ENCODE measurements at places on chromosomes 12 and 14.

DNA sequence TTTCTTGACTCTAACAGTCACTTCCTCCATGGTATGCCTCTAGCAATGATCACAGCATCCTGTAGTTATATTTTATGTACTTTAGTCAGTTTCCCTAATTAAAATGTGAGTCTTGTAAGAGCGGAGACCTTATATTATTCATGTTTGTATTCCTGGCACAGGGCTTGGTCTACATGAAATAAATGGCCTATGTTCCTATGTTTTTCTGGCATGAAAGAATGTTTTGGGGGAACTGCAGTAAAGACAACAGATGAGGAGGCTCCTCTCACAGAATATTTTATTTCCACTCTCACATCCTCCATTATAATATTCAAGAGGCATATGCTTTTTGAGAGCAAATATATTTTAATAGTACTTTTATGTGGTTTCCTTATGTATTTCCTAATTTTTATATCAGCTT, 429.8 kb upstream of the PDE3A start:
- DNase-seq = no peak

GRCh38 chr12:31687101-31687527, 27.6 kb downstream of the ETFBKMT start:
- DNase-seq = no peak

- no peak for DNase-seq
Observed at GRCh38 chr12:72369423-72369959, 97.3 kb downstream of the TRHDE start.

GRCh38 chr14:70828188-70828587, 18.9 kb upstream of the MAP3K9 start:
- no peak for DNase-seq

- no peak for DNase-seq
Observed at GRCh38 chr12:122827258-122827657, 8.0 kb upstream of the HIP1R start.

GRCh38 chr14:61033855-61034254, 52.8 kb downstream of the SLC38A6 start:
- no peak for DNase-seq

GRCh38 chr12:4908684-4909409, 858 bp upstream of the KCNA1 start:
- peak; percentile 15 for DNase-seq

DNA sequence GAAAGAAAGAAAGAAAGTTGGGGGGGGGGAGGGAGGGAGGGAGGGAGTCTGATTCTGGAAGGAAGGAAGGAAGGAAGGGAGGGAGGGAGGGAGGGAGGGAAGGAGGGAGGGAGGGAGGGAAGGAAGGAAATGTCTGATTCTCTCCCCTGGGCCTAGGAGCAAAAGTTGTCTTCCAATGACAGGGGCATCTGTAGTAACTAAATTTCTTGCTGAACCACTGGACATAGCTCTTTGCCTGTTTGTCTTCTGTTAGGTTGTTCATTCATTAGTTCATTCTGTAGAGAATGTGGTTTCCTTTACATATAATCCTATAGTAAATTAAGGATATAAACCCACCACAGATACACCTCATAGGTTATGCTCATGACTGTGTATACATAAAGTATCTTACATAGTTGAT, 59.9 kb downstream of the GPR68 start:
- no peak for DNase-seq

- peak; percentile 94 for DNase-seq
Observed at GRCh38 chr12:95102916-95103671, 29.7 kb upstream of the NR2C1 start.

DNA sequence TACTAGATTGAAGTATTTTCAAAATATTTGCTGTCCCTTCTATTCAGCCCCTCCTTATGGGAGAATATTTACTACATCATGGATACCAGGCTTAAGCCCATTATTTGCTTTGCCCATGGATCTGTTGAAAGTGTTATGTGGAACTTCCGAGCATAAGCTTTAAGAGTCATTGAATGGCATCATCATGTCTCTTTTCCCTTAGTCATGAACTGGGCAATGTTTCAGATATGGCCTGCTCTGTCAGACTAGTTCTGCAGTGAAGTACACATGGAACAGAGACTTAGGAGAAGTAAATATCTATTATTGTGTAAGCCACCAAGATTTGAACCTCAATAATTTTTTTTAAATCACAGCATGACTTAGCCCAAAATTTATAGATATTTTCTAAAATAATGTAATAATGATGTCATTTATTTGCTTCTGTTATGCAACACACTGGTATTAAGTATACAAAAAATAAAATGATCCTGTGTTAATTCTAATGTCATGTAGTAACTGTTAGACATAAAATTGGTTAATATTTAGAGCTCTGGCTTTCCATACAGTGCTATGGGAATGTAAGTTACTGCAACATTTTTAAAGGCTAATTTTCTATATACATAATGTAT, 1097.3 kb downstream of the SLC16A7 start:
- DNase-seq = no peak
